Fibroblast of skin of abdomen (primary cell): ENCODE measurements at places on chromosomes 3 and 15.

DNA sequence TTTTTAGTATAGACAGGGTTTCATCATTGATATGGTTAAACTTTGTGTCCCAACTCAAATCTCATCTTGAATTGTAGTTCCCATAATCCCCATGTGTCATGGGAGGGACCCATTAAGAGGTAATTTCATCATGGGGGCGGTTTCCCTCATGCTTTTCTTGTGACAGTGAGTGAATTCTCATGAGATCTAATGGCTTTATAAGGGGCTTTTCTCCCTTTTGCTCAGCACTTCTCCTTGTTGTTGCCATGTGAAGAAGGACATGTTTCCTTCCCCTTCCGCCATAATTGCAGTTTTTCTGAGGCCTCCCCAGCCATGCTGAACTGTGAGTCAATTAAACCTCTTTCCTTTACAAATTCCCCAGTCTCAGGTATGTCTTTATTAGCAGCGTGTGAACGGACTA, 20.2 kb upstream of the ZNF710 start:
- DNase-seq, result no peak

GRCh38 chr3:119570229-119570628, 9.1 kb upstream of the ADPRH start:
- no peak for DNase-seq

DNA sequence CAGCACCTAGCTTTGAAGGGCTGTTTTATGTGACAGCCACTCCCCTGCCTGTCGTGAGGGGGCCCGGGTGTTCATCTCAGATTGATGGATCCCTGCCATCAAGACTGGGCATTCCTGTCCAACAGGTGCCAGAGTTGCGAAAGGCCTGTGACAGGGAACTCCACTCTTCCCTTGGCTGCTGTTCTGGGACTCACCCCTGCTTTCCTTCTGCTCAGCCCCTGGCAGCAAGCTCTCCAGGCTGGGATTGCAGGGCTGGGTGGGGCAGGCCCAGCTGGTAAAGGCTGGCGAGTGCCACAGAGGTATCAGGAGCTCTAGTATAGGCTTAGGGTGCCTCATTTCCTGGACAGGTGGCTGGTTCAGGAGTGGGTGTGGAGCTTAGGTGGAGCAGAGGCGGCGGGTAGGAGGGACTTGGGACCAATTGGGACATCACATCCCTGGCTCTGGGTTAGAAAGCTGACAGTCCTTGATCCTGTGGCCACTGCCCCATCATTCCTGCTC, at the start of gene PLA2G4B:
TSS of gene PLA2G4B (plus strand) at position 448 of the 498 bp plus-strand sequence. CDS start 67 bp downstream, outside the sequence.
- DNase-seq, result no peak

- DNase-seq, result peak; percentile 87
These were observed 76.1 kb upstream of the THBS1 start for GRCh38 chr15:39504808-39505207.

GRCh38 chr3:52197842-52198625, at the start of gene ALAS1:
Gene ALAS1 (plus strand): TSS chr3:52198160. CDS start chr3:52199242, 1,082 bp downstream.
- DNase-seq, result peak; percentile 87

- DNase-seq, result no peak
These were observed 33.0 kb upstream of the ADCY5 start for GRCh38 chr3:123481722-123482457.

- DNase-seq, result no peak
These were observed 25.3 kb downstream of the BHLHE40 start for GRCh38 chr3:5004319-5005152.

- no peak for DNase-seq
These were observed 22.9 kb upstream of the UTS2B start for GRCh38 chr3:191353022-191353777.

DNA sequence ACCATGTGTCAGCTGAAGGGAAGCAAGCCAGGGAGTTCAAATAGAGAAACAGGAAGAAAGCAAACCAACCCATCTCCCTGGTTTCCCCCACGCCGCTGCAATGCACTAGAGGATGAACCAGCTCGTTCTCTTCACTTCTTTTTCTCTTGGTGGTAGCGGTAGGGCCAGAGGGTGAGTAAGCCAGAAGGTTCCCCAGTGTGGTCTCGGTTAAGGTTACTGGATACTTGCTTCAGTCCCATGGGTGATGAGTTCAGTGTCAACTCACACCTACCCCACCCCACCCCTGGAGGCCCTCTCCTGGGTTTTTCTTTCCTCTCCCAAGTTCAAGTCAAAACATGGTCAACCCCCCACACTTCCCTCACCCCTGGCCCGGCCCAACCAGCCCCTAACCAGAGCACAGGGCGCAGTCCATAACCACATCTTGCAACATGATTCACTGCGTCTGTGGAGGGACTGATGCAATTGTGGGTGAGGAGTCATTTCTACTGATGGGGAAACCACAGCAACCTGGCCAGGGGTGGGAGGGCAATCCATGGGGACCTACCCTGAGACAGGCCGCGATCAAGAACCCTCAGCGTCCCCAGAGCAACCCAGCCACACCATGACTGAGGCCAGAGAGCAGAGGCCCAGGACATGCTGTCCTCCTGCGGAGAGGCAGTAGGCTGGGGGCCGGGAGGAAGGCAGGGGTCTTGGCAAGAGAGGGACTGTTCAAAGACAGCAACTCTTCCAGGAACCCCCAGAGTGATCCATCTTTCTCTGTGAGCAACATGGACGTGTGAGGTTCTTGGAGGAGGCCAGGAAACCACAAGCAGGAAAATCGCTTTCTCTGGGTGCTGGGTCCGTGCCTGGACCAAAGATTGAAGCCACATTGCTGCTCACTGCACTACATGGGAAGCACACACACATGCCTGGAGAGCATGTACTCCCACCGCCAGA, 276.6 kb downstream of the UACA start:
- DNase-seq, result peak; percentile 96
